Activated CD4-positive, alpha-beta T cell treated with anti-CD3 and anti-CD28 coated beads, Interleukin-2, amount 10 ng/mL, durations not matched to agents 24 days and 14 days (primary cell): ENCODE measurements at places on chromosomes 11 and 22. TPM values are rescaled to one million over a fixed set of nuclear protein-coding genes. Genes with fewer than 3 reads are reported as not detected.
A peak's percentile ranks its signal among the peaks of the same experiment; 100 is the strongest.

The USP2 gene
- 0.09 and 0.35 TPM in 2 replicates for total RNA-seq

The FERMT3 gene
- total RNA-seq, result 200 and 213 TPM in 2 replicates

The SHANK2 gene
- not detected in 2 replicates for total RNA-seq

The APOL4 gene
- total RNA-seq, result 0.17 TPM in 1 of 2 replicates, not detected in the other

The OR8B2 gene
- not detected in 2 replicates for total RNA-seq

The CRYBA4 gene
- not detected in 2 replicates for total RNA-seq

The MUC5B gene
- not detected in 2 replicates for total RNA-seq

- no peaks in the 10 kb centered on the region for H3K4me1 ChIP-seq
- DNase-seq, result no peak
- H3K4me3 ChIP-seq, result no peak overlapping the region
- no peaks in the 10 kb centered on the region for H3K27me3 ChIP-seq
Observed at GRCh38 chr11:23211221-23211620, 350.9 kb upstream of the CCDC179 start.

- no peaks in the 10 kb centered on the region for H3K4me1 ChIP-seq
- no peak overlapping the region for H3K4me3 ChIP-seq
- H3K27me3 ChIP-seq, result peaks cover 11% of the 10 kb centered on the region
- H3K36me3 ChIP-seq, result no peaks in the 10 kb centered on the region
- no peak overlapping the region for H3K27ac ChIP-seq
Observed at GRCh38 chr22:29213493-29213892, 7.8 kb downstream of the EMID1 start.

GRCh38 chr22:31230155-31230870 is 18.2 kb downstream of the LIMK2 start:
- peak overlapping the region; percentile 69 for H3K4me3 ChIP-seq
- no peak for DNase-seq
- peaks cover 25% of the 10 kb centered on the region for H3K36me3 ChIP-seq
- H3K27ac ChIP-seq, result peak overlapping the region; percentile 91
- H3K27me3 ChIP-seq, result no peaks in the 10 kb centered on the region

DNA sequence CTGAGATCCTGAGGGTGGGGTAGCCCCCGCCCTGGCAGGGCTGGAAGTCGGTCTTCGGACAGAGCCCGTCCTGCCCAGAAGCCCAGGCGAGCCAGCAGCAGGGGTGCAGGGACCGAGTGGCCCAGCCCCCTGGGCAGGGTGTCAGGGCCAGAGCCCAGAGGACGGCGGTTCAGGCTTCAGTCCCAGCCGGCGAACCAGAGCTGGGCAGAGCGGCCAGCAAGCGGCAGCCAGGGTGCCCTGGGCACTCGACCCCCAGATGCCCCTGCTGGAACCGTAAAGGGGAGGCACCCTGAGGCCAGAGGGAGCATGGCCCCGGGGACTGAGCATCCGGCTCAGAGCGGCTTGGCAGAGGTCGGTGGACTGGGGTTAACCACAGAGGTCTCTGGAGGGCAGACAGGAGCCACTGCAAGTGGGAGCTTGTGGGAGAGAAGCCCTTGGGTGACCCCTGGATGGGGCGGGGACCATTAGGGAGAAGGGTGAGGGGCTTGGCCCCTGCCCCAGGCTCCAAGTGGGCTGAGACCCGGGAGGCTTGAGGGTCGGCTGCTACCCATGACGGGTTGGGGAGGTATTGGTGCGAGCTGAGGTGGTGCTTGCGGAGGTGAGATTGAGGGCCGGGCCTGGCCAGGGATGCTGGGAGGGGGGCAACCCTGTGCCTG is 15.9 kb downstream of the LSP1 start:
- H3K27ac ChIP-seq, result no peak overlapping the region
- H3K4me1 ChIP-seq, result peaks cover 32% of the 10 kb centered on the region
- DNase-seq, result no peak
- peak overlapping the region; percentile 44 for H3K4me3 ChIP-seq
- H3K27me3 ChIP-seq, result no peaks in the 10 kb centered on the region
- H3K36me3 ChIP-seq, result peaks cover 27% of the 10 kb centered on the region

DNA sequence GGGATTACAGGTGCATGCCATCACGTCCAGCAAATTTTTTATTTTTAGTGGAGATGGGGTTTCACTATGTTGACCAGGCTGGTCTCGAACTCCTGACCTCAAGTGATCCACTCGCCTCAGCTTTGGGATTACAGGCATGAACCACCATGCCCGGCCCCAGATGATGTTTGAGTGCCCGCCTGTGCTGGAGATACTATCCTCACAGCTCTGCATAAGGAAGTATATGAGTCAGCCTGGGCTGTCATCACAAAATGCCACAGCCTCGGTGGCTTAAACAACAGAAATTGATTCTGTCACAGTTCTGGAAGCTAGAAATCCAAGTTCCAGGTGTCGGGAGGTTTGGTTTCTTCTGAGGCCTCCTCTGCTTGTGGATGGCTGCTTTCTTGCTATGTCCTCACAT is 119.3 kb downstream of the OSBP2 start:
- no peaks in the 10 kb centered on the region for H3K4me1 ChIP-seq
- no peak overlapping the region for H3K4me3 ChIP-seq
- H3K27me3 ChIP-seq, result peaks cover 3% of the 10 kb centered on the region
- no peaks in the 10 kb centered on the region for H3K36me3 ChIP-seq

DNA sequence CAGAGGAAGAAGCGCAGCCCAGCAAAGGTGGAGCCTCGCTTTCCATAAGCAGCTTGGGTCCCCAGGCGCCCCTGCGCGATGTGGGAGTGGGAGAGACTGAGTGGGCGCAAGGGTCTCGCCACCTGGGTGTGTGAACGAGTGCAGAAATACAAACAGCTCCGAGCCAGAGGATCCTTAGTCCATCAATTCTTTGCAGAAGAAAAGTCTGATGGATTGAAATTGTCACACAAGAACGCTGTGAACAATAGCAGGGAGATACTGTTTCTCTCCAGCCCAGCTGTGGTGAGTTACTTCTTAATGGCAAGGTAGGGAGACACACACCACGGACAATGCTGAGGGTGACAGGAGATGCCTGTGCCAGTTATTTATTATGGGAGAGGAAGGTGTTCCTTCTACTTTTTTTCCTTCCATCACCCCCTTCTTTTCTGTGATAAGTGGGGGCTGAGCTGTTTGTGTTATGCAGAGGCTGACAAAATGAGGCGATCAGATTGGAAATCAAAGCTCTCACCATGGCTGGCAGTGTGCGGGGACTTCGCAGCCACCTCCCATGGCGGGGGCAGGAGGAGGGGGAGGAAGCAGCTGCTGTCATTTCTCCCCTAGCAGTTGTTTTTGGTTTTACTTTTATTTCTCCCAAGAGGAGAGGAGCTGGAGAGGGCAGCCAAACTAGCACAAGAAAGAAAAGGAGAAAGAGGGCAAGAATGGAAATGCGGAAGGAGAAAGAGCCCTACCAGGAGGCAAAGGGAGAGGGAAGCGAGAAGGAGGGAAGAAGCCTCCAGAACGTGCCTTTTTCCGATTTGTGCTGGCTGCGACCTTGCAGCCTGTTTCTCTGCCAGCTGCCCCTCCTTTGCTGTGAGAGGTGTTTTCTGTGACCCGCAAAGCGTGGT is 755.8 kb downstream of the NTM start:
- H3K4me1 ChIP-seq, result no peaks in the 10 kb centered on the region
- H3K27ac ChIP-seq, result no peak overlapping the region
- no peaks in the 10 kb centered on the region for H3K36me3 ChIP-seq
- H3K27me3 ChIP-seq, result no peaks in the 10 kb centered on the region
- peak; percentile 57 for DNase-seq
